ENCODE measurements at places on chromosomes 4 and X. TPM values are rescaled to one million over a fixed set of nuclear protein-coding genes. Genes with fewer than 3 reads are reported as not detected.

PHEX gene
- 0.46 TPM for total RNA-seq

GABRE gene
- total RNA-seq, result 2.0 TPM

TMEM156 gene
- not detected for total RNA-seq

CNGA1 gene
- total RNA-seq, result not detected

BANK1 gene
- 3.7 TPM for total RNA-seq

DNA sequence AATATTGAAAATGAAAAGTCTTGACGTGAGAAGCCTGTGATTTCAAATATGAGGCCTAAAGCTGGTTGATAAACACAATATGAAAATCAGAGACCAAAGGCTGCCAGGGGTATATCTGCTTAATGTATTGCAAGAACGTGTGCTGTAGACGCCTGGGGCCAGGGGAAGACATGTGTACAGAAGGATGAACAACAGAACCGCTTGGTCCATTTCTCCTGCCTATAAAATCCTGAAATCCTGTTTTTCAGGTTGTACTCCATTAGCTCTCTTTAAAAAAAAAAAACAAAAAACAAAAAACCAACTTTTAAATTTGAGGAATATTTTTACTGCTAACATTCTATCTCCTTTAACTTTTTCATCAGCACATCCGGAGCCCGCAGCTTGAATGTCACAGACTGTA lies 109.2 kb downstream of the STOX2 start:
- no peak for DNase-seq
- no peak overlapping the region for H3K4me3 ChIP-seq
- H3K4me1 ChIP-seq, result peaks cover 19% of the 10 kb centered on the region
- H3K36me3 ChIP-seq, result no peaks in the 10 kb centered on the region

- no peak overlapping the region for H3K4me3 ChIP-seq
- no peak overlapping the region for H3K27ac ChIP-seq
- H3K4me1 ChIP-seq, result no peaks in the 10 kb centered on the region
Observed at GRCh38 chrX:110081740-110082139, 78.8 kb downstream of the TMEM164 start.

DNA sequence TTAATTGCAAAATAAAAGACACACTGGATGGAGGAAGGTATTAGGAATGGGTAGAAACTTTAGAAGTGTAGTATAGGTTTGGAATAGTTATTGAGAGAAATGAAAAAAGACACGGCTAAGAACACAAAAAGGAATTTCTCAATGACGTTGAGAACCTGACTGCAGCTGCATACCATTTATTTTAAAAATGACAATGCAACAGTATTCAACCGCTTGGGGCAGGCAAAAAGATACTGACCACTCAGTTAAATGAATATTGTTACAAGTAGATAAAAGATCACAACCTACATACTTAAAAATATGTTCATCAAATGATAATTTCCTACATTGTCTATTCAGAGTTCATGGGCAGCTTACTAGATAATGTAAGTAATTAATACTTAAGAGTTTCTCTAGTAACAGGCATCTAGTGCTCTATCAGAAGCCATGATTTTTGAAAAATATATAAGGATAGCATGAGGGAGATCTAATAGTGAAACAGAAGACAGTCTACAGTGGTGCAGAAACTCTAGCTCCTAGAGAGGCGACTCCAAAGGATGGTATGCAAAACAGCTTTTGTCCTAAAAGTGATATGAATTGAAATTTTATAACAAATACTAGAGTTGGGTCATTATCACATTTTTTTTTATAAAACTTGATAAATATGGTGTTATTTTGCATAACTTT lies 216.2 kb upstream of the VEGFC start:
- no peak overlapping the region for H3K4me3 ChIP-seq
- no peaks in the 10 kb centered on the region for H3K36me3 ChIP-seq
- H3K27me3 ChIP-seq, result no peaks in the 10 kb centered on the region
- DNase-seq, result no peak
- H3K4me1 ChIP-seq, result no peaks in the 10 kb centered on the region

DNA sequence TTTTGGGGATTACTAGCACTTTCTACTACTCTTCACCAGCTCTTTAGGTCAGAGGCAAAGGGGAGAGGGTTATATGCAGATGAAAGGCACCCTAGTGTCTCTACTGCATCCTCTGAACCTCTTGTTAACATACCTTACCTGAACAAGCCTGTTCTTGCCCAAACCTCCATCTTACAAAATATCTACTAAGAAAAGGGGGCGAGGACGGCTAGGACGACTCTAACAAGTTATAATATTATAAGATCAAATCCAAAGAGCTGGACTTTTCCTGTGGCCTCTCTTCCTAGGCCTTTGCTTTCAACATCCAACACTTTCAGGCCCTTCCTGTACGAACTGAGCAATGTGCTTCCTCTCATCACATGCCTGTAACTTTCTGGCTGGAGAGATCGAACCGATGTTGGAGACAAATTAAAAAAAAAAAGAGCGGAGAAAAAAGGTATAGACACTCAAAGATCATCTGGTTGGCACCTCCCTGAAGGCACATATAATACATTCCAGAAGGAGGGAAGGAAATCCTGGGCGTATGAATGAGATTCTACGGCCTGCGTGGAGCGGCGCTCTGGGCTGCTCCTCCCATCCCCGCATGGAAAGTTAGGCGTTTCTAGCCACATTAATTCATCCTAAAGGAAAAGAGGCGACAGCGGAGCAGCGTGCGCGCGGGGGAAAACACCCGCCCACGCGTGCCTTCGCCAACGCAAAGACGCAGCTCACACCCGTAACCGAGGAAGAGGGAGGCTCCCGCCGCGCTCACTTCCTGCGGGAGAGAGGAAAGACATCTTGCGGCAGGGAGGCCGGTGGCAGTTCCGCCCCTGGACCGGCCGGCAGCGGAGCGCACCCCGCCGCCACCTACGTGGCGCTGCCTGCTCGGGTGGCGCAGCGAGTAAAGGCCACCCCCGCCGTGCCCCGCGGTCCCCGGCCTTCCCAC lies 808 bp downstream of the PRDM5 start:
- H3K4me3 ChIP-seq, result peak overlapping the region; percentile 96
- peak overlapping the region; percentile 98 for H3K27ac ChIP-seq
- H3K4me1 ChIP-seq, result peaks cover 36% of the 10 kb centered on the region

DNA sequence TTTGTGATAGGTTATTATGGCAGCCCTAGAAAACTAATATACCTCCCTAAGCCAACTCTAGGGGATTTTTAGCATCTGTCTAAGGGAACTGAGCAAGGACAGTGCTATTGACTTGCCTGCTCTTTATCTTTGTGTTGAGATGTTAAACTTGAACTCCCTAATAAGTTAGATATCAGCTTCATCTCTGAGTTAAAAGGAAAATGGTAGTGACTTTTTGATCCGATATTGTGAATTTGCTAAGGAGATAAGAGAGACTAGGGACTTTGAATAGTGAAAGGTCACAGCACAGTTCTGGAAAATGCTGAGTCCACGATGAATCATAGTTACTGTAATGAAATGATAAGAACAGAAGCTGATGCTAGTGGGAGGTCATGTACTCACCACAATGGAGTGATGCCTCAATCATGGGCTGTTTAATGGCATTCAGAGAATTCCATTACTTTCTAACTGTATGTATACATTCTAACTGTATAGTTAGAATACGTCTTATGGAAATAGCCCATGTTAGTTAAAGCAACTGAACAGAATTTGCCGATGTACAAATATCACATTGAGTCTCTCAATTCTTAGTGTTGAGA lies 147.2 kb downstream of the GLRA3 start:
- DNase-seq, result no peak
- H3K27me3 ChIP-seq, result peaks cover 1% of the 10 kb centered on the region
- no peak overlapping the region for H3K4me3 ChIP-seq
- no peaks in the 10 kb centered on the region for H3K4me1 ChIP-seq
- H3K36me3 ChIP-seq, result no peaks in the 10 kb centered on the region
- H3K27ac ChIP-seq, result no peak overlapping the region

GRCh38 chr4:113687067-113687718 lies 74.3 kb downstream of the CAMK2D start:
- peaks cover 9% of the 10 kb centered on the region for H3K4me1 ChIP-seq
- no peak overlapping the region for H3K4me3 ChIP-seq
- H3K36me3 ChIP-seq, result no peaks in the 10 kb centered on the region
- no peak overlapping the region for H3K27ac ChIP-seq

DNA sequence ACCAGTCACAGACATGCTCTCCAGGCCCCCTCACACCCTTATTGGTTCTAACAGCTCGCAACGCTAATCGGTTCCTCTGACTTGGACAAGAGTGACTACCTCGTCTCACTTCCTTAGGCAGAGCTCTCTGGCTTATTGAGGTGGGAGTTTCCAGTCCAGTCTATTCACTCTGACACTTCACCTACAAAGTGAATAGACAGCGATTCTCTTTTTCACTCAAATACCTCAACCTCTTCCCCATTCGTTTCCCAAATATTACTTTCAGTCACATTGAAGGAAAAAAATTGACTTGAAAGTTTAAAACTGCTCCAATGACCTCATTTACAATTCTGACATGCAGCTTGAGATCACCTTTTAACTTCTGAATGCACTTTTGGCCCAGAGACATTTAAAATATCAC lies 17.7 kb downstream of the HELT start:
- no peaks in the 10 kb centered on the region for H3K36me3 ChIP-seq
- no peak for DNase-seq
- peaks cover 3% of the 10 kb centered on the region for H3K27me3 ChIP-seq
- no peak overlapping the region for H3K27ac ChIP-seq

DNA sequence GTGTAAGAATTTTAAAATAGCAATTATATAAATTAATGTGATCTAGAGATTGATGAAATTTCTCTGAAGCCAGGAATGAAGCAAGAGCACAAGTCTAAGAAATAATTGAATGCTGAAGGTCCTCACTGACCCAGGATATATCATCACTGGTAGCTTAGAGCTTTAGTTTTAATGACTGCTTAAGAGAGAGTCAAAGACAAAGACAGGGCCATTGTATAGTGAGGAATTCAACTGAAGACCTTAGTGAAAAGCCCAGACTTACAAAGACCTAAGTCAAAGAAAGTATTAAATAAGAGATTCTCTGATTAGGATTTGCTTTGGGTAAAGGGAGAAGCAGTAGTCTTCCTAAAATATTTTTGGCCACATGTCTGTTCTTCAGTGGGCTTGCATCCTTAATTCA lies 26.0 kb upstream of the IL15 start:
- DNase-seq, result no peak
- H3K27ac ChIP-seq, result no peak overlapping the region
- peaks cover 7% of the 10 kb centered on the region for H3K4me1 ChIP-seq
- no peaks in the 10 kb centered on the region for H3K27me3 ChIP-seq
- no peaks in the 10 kb centered on the region for H3K36me3 ChIP-seq
- H3K4me3 ChIP-seq, result no peak overlapping the region

DNA sequence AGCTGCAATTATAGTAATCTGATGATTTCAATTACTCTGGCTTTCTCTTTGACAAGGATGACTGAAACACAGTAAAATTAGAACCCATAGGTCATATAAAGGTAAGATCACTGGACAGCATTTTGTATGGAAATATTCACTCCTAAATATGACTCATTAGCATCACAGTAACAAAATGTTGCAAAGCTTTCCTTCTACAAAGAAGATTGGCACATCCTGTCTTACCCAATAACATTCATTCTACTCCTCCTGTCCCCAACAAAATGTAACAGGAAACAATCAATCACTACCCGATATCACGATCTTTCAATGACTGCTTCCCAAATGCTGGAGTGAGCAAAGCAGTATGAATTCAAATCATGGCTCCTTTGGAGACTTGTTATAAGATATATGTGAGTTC lies 95.3 kb downstream of the FANCB start:
- H3K36me3 ChIP-seq, result no peaks in the 10 kb centered on the region
- no peaks in the 10 kb centered on the region for H3K27me3 ChIP-seq
- H3K27ac ChIP-seq, result no peak overlapping the region
- DNase-seq, result no peak

- H3K27me3 ChIP-seq, result no peaks in the 10 kb centered on the region
- no peaks in the 10 kb centered on the region for H3K36me3 ChIP-seq
Observed at GRCh38 chr4:99861120-99861905, 32.9 kb downstream of the LAMTOR3 start.

DNA sequence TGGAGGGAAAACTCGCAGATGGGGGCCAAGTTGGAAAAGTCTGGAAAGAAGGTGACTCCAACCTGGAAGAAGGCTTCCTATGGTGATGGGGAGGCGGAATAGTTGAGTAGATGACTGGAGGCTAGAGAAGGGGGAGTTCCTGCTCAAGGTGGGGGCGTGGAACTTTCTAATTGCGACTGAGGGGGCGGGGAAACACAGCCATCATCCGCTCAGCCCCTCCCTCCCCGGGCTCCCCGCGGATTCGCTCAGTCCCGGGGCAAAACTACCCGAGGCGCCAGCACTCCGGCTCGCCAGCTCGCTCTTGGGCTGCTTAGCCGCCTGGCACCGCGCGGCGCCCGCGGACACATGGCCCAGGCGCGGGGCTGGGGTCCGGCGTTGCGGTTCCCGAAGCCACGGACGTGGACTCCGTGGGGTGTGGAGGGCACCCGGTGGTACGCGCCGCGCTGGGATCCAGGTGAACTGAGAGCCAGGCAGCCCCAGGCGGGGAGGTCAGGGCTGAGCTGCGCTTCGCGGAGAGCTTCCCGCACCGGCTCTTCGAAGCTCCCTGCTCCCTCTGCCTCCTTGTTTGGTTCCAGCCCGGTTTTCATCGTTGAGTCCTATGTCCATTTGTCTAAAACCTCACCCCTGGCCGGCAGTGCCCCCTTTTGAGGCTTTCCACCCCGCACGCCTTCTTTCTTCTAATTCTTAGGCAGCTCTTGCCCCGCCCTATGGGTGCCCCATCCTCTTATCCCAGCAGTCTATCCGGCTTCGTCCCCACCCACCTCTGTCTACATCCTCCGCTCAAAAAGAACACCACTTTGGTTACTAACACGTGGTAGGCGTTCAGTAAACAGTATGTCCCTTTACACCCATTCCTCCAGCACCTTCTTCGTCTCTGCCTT lies 38.9 kb downstream of the STARD8 start:
- H3K27ac ChIP-seq, result peak overlapping the region; percentile 92
- H3K36me3 ChIP-seq, result no peaks in the 10 kb centered on the region
- H3K27me3 ChIP-seq, result peaks cover 6% of the 10 kb centered on the region

GRCh38 chrX:44435047-44435446 lies 91.6 kb upstream of the EFHC2 start:
- no peaks in the 10 kb centered on the region for H3K36me3 ChIP-seq
- H3K27me3 ChIP-seq, result no peaks in the 10 kb centered on the region
- no peaks in the 10 kb centered on the region for H3K4me1 ChIP-seq
- no peak overlapping the region for H3K27ac ChIP-seq
- no peak for DNase-seq

DNA sequence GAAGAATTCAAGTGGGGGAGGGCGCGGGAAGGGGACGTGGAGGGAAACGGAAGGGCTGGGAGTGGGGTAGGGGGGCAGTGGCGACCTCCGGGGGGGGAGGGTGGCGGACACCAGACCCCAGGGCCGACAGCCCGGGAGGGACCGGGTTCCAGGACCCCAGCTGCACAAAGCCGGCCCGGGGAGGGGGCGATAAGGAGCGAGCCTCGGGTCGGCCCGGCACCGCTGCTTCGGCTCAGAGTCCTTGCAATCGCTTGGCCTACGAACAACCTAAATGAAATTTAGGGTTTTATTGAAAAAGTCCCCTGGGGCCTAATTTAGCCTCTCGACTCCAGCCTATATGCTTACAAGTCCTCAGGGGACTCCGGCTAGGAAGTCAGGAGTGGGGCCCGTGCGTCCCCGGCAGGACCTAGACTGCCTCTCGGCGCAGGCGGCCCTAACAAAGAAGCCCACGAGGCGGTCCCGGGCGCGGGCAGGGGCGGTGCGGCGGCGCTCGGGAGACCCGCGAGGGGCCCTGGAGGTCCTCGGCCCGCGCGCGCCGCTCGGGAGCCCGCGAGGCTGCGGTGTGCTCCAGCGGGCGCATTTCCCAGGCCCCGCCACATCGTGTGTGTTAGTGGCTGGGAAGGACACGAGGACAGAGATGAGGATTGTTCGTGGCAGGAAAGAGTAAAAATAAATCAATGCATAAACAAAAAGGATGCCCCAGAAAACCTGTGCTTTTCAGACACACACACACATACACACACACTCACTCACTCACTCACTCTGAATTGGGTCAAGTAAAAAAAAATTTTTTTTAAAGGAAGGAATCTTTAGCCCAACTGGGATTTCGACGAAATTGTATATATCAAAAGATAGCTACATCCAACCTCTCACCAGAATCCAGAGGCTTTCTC lies 70.0 kb downstream of the MGST2 start:
- H3K4me1 ChIP-seq, result peaks cover 50% of the 10 kb centered on the region
- H3K4me3 ChIP-seq, result peak overlapping the region; percentile 56
- peak; percentile 63 for DNase-seq
- peaks cover 3% of the 10 kb centered on the region for H3K36me3 ChIP-seq

Data from endothelial cell (in vitro differentiated cells).